Fibroblast of the aortic adventitia (primary cell): ENCODE measurements at places on chromosomes 5 and 9.
A peak's percentile ranks its signal among the peaks of the same experiment; 100 is the strongest.

DNA sequence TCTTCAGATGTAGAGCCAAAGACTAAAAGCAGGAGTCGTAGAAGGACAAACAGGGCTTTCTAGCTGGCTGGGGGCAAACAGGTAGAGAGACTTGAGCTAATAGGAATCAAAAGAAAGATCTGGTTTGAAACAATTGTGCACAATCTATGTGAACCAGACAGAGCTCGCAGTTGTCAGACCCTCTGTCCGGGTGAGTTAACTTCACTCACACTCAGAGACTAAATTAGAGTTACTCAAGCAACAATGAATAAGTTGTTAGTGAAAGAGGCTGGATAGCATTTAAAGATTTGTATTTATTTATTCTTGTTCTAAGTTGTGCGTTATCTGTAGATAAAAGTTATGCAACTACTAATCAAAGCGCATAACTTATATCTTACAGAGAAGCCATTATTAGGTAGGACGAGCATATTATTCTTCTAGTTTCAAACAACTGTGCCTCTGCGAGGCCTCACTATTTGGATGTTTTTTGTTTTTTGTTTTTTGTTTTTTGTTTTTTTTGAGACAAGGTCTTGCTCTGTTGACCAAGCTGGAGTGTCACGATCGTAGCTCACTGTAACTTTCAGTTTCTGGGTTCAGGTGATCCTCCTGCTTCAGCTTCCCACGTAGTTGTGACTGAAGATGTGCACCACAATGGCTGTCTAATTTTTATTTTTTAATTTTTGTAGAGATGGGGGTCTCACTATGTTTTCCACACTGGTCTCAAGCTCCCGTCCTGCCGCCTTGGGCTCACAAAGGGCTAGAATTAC is 13.2 kb upstream of the LNPEP start:
- DNase-seq = no peak

DNA sequence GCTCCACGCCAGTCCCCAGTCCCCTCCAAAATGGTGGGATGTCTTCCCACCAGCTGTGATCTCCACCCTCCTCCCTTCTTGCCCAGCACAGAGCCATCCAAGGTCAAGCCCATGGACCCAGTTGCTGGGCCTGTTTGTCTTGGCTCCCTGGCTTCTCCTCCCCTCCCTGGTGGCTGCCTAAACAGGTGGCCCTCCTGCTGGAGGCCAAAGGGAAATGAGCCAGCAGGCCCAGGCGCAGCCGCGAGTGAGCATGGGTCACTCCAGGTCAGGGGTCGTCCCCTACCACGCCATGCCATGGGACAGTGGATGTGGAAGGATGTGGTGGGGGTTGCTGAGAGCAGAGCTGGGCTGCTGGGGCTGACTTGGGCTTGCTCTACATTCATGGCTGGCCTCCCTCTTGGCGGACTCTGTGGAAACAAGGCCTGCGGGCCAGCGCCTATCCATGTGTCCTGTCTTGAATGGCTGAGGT is 33.6 kb downstream of the COL15A1 start:
- DNase-seq = no peak

GRCh38 chr5:169344629-169345028 is 43.7 kb upstream of the SLIT3 start:
- DNase-seq = peak; percentile 43

DNA sequence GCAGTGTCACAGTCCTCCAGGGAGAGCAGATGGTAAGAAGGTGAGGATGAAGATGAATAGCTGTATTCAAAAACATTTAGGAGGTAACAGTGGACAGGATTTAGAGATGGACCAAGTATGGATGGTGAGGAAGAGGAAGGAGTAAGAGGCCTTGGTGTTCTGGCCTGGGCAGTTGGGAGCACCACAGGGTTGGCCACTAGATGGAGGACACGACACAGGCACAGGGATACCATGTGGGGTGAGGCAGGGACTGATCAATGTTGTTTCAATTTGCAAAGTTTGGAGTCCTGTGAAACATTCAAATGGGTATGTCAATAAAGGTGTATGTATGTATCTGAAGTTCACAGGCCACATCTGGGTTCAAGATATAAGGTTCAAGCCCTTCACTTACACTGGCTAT is 141.1 kb upstream of the RASEF start:
- no peak for DNase-seq

GRCh38 chr5:101904736-101905135 is 391.3 kb downstream of the SLCO4C1 start:
- peak; percentile 65 for DNase-seq

- DNase-seq = no peak
These were observed 69.5 kb upstream of the HSPB3 start for GRCh38 chr5:54385994-54386393.

DNA sequence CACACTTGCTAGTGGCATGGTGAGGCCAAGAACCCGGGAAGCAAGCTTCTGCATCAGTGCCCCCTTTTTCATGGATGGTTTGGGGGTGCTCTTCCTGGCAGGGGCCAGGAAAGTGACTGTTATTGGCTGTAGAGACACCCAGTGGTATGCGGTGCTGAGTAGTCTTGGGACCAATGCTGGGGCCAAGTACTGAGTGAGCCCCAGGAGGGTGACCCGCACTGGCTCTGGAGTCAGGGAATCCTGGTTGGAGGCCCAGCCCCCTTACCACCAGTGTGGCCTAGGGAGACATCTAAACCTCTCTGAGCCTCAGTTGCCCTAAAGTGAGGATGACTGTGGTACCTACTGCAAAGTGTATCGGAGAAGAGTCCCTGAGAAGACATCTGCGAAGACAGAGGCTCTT is 41.2 kb upstream of the SYNPO start:
- DNase-seq = no peak

DNA sequence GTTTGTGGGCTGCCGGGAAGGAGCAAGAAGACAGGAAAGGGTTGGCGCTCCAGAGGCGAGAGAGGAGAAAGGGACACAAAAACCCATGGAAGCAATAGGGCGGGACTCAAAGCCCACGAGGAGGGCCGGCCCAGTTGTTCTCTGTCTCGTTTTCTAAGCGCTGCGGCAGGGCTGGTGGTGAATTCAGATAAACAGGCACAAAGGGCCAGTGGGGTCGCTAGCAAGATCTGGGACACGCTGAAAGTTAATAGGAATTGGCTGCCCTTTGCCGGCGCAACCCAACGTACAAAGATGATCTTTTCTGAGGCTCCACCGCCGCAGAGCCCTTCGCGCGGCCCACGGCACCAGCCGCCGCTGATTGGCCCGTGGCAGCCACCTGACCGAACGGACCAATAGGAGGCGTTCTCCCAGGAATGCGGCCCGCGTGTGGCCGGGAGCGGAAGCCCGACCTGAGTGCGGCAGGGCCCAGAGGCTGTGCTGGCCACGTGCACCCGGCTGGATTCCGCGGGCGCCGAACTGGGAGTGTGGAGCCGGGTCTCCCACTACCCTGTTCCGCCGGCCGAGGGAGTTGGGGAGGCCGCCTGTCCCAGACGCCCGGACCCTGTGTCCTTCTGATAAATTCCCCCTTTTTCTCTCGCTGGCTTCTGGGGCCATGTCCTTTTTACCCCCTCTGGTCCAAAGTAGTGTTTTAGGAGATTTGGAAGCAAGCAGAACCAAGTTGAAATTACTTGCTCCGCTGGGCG is 16.8 kb upstream of the NSD1 start:
- DNase-seq = peak; percentile 81

GRCh38 chr5:65914641-65915196 is 11.7 kb upstream of the ERBIN start:
- no peak for DNase-seq

DNA sequence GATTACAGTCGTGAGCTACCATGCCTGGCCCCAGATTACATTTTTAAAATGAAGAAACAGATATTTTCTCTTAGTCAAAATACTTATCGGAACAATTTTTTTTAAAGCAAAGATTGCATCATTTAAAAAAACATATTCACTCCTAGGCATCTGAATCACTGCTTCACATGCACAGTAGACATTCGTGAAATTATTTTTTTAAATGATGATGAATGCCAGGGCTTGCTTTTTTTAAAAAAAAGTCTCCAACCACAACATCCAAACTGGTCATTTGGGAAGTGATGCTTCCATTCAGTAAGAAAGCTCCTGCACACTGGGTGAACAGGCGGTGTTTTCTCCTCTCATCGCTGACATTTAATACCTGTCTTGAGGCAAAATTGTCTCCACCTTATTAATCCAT is 223.0 kb upstream of the DMRT1 start:
- DNase-seq = peak; percentile 89

DNA sequence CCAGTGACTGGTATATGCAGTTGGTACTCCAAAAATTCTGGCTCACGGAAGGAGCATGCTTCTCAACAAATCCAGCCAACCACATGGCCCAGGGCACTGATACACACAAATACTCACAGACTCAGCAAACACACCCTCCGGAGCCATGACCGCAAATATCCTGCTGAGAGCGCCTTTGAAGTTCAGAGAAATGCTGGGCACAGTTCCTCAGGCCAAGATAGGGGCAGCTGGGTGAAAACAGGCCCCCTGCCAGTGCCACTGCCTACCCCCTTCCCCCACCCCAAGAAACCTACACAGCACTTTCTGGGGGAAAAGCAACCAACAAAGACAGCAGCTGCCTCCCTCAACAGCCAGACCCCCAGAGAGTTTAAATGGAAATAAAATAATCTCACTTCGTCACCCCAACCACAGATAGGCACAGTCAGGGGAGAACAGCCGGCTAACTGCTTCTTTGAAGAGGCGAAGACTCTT is 120.0 kb downstream of the C5orf15 start:
- no peak for DNase-seq

DNA sequence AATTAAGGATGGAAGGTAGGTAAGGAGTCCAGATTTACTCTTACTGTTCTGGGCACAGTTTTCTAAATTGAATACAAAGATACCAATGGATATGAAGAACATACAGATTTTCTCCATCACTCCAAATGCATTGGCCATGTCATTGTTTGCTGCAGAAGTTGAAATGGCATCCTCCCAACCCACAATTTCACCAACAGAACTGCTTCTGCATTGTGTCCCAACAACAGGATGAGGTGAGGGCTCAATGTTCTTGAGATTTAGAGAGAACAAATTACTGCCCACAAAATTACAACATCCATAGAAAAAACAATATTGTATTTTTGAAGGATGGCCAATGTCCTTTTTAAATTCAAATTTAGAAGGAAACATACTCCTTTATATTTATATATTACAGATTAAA is 88.9 kb downstream of the NUDT12 start:
- DNase-seq = peak; percentile 40

- no peak for DNase-seq
These were observed 2.5 kb downstream of the KIAA0825 start for GRCh38 chr5:94615862-94616261.

GRCh38 chr5:139650689-139651042 is 2.5 kb downstream of the CXXC5 start:
- no peak for DNase-seq

DNA sequence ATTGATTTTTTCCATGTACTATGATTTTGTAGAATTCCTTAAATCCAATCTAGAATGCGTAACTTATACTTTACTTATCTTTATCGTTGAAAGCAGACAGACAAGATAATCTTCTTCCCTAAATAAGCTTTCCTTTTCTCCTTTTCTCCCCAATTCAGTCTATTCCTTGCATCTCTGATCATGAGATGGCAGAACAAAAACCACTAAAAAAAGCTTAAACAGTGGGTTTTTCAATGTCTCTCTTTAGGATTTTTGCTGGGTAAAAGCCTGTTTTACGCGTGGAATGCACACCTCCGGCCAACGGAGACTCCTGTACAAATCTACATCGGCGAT is 755 bp downstream of the CDKN2B start:
- no peak for DNase-seq

GRCh38 chr5:31911291-31912265 is 262.5 kb downstream of the GOLPH3 start:
- no peak for DNase-seq

GRCh38 chr9:133807037-133807436 is 68.9 kb upstream of the SARDH start:
- no peak for DNase-seq

DNA sequence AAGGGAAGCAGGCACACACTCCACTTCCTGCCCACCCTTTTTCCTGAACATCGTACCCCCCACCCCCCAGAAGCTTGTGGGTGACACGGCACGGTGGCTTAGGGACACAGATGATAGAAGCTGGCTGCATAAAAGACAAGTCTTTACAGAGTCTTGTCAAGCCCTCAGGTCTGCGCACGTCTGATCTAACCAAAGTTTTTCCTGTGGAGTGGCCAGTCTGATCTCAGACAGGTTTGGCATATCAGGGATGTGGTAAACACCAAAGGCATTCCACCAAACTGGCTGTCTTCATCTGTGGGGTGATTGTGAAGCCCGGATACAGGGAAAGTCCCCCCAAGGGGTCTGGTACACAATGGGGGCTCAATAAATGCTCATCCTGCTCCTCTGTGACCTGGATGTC is 50.0 kb downstream of the CRB2 start:
- DNase-seq = no peak

- DNase-seq = no peak
These were observed 185.5 kb downstream of the OLFM1 start for GRCh38 chr9:135273008-135273407.
